NCI-H2081 (cell line): ENCODE measurements at places on chromosomes 7 and 10.

GRCh38 chr7:1046722-1047679 lies 2.7 kb downstream of the GPR146 start:
- DNase-seq, result no peak

DNA sequence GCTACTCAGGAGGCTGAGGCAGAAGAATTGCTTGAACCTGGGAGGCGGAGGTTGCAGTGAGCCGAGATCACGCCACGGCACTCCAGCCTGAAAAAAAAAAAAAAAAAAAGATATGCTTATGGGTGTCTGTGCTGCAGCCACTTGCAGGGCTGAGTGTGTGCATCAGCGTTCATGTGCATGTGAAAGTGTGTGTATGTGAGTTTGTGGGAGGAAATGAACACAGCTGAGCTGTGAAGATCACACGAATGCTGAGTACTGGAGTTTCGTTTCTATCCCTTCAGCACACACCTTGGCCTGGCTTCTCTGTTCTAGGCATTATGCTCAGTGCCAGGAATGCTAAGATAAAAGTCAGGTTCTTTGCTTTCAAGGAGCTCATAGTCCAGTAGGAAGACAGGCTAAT lies 12.0 kb upstream of the SVOPL start:
- DNase-seq, result no peak

DNA sequence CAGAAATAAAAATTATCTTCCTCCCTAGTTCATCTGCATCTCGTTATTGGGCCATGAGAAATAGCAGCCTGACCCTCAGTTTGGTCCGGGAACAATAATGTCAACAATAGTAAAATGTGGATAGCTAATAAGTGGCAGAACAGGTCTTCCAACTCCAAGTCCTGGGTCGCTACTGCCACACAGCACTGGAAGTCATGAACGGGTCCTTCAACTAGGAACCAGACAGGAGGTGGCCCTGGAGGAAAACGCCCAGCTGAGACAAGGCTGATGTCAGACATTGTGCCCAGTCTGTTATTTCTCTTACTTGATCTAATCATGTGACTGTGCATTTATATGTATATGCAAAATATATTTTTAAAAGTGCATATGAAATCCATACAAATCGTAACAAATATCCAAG lies 51.8 kb downstream of the PYROXD2 start:
- no peak for DNase-seq

- DNase-seq, result no peak
These were observed 342.7 kb downstream of the GRID1 start for GRCh38 chr10:86023931-86024280.

- DNase-seq, result peak; percentile 63
These were observed 777 bp downstream of the RUNDC3B start for GRCh38 chr7:87628780-87629569.

DNA sequence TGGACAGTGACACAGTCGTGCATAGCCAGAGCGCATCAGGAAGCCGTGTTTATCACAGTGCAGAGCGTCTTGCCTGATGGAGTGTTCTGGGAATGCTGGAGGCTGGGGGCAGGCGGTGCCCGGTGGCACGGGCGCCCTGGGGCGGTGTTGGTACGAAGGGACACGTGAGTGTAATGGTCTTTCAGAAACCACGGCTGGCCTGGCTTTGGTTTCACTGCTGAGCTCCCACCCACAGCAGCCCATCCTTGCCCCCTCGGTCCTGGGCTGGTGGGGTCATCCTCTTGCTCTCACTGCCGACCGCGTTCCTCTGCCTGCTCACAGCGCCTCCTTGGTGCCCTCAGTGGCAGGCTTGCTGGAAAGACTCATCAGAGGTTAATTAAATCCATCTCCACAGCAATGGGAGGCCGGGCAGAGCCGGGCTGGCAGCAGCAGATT lies 50.6 kb downstream of the NKX6-2 start:
- DNase-seq, result no peak

- no peak for DNase-seq
These were observed 570.3 kb downstream of the DNAJB6 start for GRCh38 chr7:157907091-157907490.

- DNase-seq, result no peak
These were observed 56.7 kb downstream of the COL17A1 start for GRCh38 chr10:104028823-104029520.

GRCh38 chr7:43362652-43363034 lies 220.3 kb upstream of the STK17A start:
- DNase-seq, result peak; percentile 9

GRCh38 chr10:13068071-13068470 lies 31.9 kb upstream of the OPTN start:
- DNase-seq, result no peak

DNA sequence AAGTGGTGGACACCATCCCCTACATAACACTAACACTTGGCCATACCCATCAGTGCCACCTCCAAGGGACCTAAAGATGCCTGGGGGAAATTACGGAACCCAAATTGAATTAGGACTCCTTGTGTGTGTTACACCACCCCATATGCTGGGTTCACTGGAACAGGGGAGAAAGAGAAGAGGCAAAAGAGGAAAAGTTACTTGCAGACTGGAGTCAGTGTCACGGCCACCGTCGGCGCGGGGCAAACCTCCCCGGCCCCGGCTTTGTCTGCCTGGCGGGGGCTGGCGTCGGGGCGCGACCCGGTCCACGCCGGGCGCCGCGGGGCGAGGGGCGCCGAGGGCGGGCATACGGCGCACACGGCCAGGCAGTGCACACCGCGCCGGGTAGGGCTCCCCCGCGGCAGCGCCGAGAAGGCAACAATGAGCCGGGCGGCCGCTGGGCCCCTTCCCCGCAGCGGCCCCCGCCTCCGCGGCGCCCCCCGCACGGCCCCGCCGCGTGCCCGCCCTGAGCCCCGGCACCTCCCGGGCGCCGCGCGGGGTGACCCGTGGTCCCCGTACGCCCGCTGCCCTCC lies 171.1 kb downstream of the FAM107B start:
- DNase-seq, result no peak

DNA sequence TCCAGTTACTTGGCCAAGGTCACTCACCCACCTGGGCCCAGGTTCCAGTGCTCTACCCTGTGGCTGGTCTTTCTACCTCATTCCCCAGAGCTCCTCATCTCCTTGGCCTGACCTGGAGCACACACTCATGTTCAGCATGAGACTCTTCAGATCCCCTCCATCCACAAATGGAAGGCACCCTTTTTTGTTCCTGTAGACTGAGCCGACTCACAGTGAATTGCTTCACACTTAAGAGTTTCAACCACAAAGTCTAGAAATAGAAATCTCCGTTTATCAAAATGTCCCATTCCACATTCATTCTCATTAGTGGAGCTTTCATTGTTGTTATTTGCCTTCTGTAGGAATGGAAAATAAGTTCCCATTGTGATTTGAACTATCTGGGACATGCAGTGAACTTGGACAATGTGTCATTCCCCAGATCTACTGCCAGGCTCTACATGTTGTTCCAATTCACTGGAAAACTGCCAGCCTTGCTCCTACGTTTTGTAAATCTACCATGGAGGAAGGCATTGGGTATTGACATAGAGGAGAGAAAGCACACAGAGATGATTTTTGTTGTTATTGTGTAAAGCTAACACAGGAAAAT lies 125.3 kb upstream of the CELF2 start:
- no peak for DNase-seq

- no peak for DNase-seq
These were observed 1128.5 kb downstream of the TYW1 start for GRCh38 chr7:68125168-68125567.

DNA sequence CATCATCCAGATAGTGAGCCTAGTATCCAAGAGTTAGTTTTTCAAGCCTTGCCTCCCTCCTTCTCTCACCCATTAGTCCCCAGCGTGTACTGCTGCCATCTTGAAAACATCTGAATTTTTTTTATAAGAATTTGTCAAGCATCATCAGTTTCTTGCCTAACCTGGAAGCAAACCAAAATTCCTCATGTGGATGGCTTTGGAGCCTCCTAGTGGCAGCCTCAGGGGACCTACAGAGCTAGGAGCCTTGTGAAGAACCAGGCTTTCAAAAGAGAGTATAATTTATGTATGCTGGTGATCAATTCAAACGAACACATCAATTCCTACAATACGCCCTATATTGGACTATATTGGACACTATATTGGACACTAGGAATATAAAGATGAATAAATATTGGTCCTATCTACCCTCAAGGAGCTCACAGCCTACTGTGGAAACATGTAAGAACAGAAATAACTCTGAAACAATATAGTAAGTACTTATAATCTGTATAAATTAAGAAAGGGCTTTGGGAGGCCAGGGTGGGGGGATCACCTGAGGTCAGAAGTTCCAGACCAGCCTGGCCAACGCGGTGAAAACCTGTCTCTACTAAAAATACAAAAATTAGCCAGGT lies 63.4 kb downstream of the HPSE2 start:
- DNase-seq, result no peak

GRCh38 chr10:11515596-11516430 lies 95.6 kb downstream of the USP6NL start:
- DNase-seq, result peak; percentile 26

- no peak for DNase-seq
These were observed 5.1 kb upstream of the SMC3 start for GRCh38 chr10:110562348-110562747.

DNA sequence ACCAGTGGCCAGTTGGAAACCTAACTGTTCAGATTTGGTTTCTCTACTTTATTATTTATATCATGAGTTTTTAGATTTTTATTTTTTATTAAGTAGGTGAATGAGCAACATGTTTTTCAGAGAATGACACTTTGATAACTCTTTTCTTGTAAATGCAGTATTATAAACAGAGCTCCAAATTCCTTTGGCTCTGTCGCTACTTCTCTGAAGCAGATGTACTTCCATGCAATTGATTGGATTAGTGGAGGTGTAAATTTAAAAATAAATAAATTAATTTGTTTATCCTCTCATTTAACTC lies 34.3 kb upstream of the ICA1 start:
- DNase-seq, result no peak

DNA sequence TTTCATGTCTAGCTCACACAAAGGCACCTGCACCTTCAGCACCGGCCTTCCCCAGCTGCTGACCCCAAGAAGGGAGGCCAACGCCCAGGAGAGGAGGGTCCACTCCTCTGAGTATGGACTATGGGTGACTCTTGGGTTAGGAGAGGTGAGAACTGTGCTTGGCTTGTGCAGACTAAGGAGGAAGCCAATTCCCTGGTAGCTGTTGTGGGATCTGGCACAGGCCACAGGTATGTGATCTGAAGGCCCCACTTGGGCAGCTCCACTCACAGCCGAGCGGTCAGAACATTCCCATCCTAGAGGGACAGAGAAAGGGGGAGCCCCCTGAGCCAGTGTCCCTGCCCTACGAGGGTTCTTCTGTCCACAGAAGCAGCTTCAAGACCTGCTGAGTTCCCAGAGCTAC lies 52.8 kb upstream of the FIGNL1 start:
- DNase-seq, result no peak

- no peak for DNase-seq
These were observed 24.4 kb upstream of the CTAGE4 start for GRCh38 chr7:144158861-144159260.

- no peak for DNase-seq
These were observed 148.0 kb upstream of the INSYN2A start for GRCh38 chr10:127344346-127344745.

DNA sequence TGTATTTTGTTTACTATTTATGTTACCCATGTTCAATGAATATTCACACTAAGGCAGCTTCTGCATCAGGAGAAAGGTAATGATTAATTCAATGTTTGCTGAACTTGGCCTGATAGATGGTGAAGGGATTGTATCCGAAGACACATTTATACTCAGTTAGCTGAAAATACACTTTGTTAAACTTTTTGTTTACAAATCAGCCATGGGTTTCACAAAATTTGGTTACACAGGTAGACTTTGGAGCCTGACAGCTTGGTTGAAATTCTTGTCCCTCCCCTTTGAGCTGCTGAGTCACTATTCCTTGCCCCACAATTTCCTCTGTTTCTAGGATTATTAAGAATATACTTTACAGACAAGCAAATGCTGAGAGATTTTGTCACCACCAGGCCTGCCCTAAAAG lies 162.6 kb downstream of the PPP1R3A start:
- no peak for DNase-seq

DNA sequence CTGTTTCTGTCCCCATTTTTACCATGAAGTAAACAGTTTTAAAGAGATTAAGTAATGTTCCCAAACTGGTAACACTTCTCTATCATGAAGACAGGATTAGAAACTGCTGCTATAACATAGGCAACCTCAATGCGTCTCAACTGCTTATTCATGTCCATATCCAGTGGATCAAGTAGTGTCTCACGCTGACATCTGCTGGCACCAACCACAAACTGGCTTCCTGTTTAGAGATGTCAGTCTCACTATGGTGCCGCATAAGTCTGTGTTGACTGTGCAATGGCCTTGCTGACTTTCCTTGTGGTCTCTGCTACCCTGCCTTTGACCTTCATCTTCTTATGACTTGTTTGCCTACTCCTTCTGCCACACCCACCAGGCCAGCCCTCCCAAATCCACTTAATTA lies 369.6 kb upstream of the DPP6 start:
- peak; percentile 37 for DNase-seq

DNA sequence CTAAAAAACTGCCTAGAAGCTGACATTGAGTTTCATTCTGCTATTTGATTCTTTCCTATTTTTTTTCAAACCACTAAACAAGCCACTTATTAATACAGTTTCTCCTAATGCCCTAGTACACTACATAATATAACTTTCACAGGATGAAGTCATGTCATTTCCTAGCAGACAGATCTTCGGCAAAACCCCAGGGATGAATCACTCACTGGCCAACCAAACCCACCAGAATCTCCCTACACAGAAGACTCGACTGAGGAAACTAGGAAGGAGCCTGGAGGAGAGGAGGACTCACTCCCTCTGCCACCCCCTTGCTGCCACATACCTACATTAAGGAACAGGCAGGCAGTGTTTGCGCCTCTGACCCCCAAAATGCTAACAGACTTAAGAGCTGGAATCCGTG lies 33.4 kb downstream of the XPNPEP1 start:
- DNase-seq, result no peak

- no peak for DNase-seq
These were observed 291.6 kb upstream of the SEMA3C start for GRCh38 chr7:81210137-81211064.

- DNase-seq, result peak; percentile 100
These were observed 236.9 kb downstream of the SLC25A13 start for GRCh38 chr7:96084881-96085553.

GRCh38 chr10:128028508-128029289 lies 97.5 kb downstream of the MKI67 start:
- DNase-seq, result no peak

- DNase-seq, result no peak
These were observed 4.4 kb downstream of the ITPRIP start for GRCh38 chr10:104333728-104334373.

- no peak for DNase-seq
These were observed 4.9 kb upstream of the YKT6 start for GRCh38 chr7:44195889-44196288.

DNA sequence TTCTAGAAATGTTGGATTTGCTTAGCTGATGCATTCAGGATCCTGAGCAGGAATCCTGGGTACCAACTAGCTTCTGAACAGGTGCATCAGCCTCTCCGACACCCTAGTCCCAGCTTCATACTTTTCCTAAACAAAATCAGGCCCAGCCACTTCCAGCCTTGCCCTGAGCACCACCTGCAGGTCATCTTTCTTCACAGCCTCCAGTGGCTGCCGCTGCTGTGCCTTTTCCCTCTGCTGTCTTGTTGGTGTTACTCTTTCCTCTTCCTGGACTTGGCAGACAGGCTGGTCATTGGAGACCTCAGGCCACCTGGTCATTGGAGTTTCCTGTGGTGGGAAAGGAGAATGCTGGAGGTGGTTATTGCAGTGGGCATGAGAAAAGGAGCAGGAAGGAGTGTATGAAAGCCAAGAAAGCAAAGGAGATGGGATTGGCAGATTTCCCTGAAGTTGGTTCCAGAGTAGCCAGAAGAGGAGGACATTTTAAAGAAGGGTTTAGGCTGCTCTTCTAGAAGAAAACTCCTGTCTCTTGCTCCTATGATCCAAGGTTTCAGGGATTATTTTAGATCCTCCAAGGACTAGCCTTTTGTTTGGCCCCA lies 48.2 kb upstream of the NFKB2 start:
- no peak for DNase-seq
